ENCODE measurements at places on chromosomes 12 and 14.
A peak's percentile ranks its signal among the peaks of the same experiment; 100 is the strongest.

DNA sequence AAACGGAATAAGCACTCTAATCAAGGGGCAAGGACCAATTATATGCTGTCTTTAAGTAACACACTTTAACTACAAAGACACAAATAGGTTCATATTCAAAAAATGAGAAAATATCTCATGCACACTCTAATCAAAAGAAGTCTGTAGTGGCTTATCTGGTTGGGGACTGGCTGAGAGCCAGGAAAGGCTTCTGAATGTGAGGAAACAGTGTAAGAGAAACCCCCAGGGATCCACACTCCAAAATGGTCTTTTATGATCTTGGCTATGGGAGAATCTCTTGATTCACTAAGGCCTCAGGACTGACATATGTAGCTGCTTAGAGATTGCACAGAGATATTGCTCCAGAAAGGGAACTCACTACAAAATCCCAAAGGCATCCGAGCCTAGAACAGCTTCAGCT, 10.3 kb downstream of the CTSG start:
- no peak for DNase-seq

GRCh38 chr14:26398616-26399015, 199.2 kb downstream of the NOVA1 start:
- DNase-seq = no peak

- DNase-seq = no peak
Measured at GRCh38 chr12:2853626-2854025, 3.2 kb downstream of the TEX52 start.

DNA sequence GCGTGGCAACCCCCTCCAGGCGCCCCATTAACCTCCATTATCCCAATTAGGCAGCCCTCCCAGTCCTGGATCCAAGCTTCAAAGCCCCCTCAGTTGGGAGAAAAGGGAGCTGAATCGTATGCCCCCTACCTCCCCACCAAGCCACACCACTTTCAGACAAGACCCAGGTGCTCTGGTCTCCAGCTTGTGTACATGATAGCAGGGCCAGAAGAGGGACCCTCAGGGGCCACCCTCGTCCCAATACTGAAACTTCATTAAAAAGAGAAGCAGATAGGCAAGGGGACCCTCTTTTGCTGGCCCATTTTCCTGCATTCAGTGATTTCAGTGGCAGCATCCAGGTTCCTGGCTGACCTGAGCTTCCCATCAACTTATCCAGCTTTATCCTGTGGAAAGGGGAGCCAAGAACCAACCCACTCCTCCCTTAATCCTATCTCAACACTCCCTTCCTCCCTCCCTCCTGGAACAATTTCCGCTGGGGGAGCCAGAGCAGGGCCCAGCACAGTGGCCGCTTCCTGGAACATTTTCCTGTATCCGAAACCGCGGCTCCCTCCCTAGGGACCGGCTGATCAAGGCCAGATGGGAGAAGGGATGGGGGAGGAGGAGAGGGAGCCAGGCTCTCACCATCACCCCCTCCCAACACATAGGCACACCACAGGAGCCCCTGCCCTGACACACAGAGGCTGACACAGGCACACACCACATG, 9.5 kb upstream of the SP7 start:
- DNase-seq = no peak

DNA sequence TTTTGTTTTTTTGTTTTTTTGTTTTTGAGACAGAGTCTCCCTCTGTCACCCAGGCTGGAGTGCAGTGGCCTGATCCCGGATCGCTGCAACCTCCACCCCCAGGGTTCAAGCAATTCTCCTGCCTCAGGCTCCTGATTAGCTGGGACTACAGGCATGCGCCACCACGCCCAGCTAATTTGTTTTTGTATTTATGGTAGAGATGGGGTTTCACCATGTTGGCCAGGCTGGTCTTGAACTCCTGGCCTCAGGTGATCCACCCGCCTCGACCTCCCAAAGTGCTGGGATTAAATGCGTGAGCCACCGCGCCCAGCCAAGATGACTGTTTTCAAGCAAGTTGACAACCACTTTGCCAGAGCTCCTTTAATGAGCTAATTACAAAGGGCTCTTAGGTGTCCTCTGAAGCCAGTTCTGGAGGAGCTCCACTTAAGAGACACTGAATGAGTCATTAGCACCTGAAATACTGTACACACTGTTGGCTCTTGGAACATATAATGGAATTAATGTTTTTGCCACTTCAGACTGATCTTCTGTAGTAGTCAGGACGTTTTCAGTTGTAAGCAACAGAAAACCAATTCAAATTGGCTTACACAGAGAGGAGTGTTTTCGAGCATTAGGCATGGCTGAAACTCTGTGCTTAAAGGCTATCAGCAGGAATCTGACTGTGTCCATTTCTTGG, 55.4 kb upstream of the MED13L start:
- no peak for DNase-seq

- no peak for DNase-seq
Measured at GRCh38 chr12:78087363-78087675, 256.6 kb downstream of the NAV3 start.

DNA sequence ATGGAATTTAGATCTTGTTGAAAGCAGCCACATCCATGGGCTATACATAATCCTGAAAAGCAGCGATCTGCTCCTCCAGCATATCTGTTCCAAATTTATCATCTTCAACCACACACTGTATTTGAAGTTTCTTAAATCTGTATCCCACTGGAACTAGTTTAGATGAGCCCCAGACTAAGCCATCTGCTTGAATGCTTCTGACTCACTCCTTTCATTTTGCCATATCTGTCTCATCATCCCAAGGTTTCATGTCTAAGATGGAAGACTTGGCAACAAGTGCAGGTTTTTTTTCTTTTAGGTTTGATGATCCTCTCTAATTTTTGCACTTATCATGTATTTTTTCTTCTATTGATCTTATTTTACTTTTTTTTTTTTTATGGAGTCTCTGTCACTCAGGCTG, 54.4 kb upstream of the TMEM263 start:
- no peak for DNase-seq

DNA sequence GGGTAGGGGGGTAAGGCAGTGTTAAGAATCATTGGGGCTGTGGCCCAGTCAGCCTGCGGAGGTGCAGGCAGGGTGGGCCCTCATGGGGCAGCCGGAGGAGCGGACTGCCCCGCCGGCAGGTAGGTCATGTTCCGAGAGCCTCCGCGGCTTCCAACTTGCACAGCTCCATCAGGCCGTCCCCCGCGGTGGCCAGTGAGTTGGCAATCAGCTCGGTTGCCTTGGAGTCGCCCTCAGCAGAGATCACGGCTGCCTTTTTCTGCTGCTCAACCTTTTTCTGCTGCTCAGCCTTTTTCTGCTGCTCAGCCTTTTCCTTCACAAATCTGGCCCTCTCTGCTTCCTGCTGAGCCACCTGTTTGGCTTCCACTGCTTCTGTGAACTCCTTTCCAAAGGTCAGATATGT, 41.1 kb upstream of the CSRNP2 start:
- DNase-seq = no peak

- no peak for DNase-seq
Measured at GRCh38 chr12:91989143-91989542, 156.5 kb downstream of the BTG1 start.

DNA sequence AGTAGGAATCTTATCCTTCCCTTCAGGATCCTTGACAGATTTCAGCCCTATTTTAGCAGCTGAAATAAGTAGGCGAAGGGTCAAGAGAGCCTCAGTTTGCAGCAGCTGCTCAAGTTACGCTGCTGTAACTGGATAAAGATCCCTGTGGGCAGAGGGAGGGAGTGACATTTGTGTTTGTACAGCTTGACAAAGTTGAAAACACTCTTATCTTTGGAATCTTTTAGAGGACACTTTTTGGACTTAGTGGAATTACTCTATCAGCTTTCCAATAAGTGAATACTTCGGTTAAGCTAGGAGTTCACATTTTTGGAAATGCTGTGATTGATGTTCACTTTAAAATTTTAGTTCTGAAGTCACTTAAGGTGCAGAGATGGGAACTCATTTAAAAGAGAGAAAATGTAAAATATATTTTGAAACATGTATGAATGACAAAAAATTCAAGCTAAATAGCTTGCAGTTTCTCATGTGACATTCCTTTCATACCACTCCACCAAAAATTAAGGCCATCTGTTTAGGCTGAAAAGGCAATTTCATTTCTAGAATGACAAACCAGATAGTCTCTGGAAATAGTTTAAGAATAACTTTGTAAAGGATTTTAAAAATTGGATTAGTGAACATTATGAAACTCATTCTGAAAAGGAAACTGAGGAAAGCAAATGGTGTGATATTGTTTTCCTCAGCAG, 55.2 kb downstream of the SLC38A4 start:
- no peak for DNase-seq

- DNase-seq = no peak
Measured at GRCh38 chr14:97544571-97544970, 747.4 kb downstream of the VRK1 start.

GRCh38 chr14:50062438-50063085, 53.8 kb downstream of the VCPKMT start:
- no peak for DNase-seq

- DNase-seq = no peak
Measured at GRCh38 chr12:58540480-58541299, 379.6 kb downstream of the LRIG3 start.

DNA sequence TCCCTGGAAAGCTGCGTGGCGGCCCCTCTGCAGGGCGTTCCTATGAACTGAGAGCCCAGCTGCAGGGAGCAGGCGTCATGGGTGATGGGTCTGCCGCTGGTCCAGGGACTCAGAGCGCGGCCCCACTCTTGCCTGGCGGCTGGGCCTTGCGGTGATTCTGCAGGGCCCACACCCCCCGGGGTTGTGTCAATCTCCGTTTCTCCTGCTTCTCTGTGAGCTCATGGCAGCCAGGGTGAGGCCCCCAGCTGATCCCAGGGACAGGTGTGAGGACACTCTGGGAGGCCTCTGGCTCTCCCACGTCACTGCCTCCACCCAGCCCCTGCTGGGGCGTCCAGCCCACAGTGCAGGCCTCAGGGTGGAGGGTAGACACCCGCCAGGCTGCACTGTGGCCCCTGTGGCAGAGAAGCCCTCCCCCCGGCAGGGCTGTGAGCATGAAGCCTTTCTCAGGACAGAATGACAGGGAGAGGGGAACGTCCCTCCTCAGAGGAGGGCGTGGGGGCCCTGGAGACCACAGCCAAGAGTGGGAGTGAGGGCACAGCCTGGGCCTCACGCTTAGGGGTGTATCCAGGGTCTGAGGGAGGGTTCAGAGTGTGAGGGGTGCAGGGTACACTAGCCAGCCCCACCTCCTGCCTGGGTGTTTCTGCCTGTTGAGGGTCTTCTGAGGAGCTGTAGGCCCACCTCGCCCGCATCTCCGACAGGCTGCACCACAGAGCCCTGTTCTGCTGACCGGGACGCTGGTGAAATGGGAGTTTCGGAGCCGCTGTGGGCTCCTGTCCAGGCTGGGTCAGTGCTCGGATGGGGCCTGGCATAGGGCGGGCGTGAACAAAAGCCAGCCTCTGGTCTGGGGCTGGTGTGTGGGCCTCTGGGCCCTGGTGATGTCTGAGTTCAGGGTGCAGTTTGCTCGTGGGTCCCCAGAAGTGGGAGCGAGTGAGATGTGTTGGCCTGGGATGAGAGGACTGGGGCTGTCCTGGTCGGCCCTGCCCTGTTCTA, 26.7 kb upstream of the CRIP2 start:
- no peak for DNase-seq

- DNase-seq = peak; percentile 34
Measured at GRCh38 chr14:65847075-65847847, 434.7 kb downstream of the FUT8 start.

DNA sequence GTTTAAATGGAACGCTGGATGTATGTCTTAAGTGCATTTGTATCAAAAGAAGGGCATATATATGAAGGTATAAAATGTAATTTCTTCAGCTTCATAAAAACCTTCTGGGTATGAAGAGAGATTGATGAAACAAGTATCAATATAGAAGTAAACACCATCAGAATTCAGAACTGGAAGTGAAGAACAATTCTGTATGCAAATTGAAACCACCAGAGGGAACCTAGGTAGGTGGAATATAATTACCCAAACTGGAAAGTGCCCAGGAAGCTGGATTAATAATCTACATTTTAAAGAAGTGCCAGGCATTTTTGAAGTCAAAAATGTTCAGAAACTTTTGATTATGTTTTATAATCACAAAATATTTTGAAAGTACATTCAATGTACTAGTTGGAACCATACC, 336.2 kb upstream of the GARIN6 start:
- DNase-seq = no peak

DNA sequence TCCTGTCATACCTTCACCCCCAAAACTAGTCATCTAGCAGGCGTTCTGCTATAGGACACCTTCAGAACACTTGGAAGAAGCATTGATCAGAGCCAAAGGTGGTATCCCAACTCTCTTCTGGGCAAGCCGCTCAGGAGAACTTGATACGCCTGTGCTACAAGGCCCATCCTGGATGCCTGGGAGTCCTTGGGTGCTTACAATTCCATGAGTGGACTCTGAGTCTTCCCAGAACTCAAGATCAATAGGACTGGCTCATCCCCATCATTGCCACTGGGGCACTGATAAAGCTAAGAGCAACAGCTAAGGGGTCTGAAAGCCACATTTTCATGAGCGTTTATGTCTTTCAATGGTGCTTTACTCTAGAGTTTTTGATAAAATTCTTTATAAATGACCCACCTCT, 1.9 kb downstream of the SPTB start:
- DNase-seq = no peak

- no peak for DNase-seq
Measured at GRCh38 chr14:105475269-105476096, 862 bp downstream of the CRIP2 start.

GRCh38 chr12:124976999-124977398, 11.9 kb downstream of the DHX37 start:
- no peak for DNase-seq

Data from stimulated activated CD8-positive, alpha-beta memory T cell treated with anti-CD3 and anti-CD28 coated beads, Interleukin-7, amount 100 ng/mL, for 1 hour (primary cell).